NCI-H1417 (cell line): ENCODE measurements at places on chromosomes 16 and 17.

DNA sequence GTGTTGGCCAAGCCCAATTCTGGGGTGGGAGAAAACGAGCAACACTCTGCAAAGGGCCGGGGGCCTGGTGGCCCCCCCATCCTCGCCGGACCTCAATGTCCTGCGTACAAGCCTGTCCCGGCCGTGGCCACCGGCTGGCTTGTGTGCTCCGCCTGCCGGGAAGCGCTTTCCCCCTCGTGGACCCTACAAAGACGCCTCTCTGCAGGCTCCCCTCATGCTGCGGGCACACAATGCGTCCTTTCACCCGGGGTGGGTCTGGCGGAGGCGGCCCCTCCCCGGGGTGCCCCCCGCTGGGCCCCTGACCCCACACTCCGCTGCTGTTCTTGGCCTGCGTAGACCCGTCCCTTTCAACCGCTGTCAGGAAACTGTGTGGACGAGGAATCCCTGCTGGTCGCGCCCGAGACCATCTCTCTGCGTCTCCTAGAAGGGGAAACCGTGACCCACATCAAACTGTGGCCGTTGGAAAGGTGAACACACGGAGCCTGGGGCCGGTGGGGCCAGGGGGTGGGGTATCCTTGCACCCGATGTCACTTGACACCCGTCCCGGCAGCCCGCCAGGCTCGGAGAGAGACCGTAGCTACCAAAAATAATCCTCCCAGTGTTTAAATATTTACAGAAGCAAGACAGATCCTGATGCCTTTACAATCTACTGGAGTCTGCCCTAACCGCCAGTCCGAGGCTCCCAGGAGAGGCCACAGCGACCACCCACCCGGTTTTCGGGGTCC lies 43.6 kb downstream of the TBC1D16 start:
- DNase-seq, result peak; percentile 73

GRCh38 chr16:84751241-84751640 lies 51.4 kb downstream of the USP10 start:
- DNase-seq, result no peak

DNA sequence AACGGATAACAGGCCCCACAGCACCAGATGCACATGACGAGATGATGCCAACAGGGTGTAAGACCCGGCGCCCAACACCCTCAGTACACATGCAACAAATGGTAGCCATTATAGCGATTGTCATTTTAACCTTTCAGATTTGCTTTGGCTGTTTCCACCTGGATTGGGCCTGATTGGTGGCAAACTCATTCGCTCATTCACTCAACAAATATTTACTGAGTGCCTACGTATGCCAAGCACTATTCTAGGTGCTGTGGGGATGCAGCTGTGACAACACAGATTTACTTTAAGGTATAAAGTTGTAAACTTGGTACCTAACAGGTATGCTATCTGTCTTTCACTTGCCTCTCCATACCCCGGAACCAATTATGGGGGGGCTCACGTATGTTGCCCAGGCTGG lies 66.8 kb downstream of the SRCIN1 start:
- DNase-seq, result no peak

DNA sequence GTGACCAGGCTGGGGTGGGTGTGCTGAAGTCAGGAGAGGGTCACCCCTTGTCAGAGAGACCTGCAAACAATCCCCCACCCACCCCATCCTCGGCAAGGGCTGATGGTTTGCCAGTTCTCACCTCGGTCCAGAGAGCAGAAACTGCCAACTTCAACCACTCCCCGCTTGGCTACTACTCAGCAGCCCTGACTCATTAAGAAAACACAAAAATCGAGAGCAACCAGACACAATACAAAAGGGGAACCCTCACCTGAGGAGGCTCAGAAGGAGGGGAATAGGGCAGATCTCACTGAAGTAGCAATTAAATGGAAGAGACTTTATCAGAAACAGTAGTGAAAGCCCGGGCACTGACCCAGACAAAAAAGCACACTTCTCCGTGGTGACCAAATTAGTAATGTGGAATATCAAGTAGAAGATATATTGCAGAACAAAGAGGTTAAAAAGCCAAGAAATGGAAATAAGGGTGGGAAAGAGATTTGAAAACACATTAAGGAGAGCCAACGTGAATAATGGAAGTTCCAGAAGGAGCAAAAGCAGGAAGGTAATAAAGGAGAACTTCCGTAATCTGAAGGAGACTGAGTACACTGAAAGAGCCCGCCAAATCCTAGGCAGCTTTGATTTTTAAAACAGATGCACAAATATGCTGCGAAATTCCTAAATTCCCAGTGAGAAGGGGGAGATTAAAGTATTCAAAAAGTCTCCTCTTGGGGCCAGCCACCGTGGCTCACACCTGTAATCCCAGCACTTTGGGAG lies 23.6 kb downstream of the CENPV start:
- DNase-seq, result no peak

DNA sequence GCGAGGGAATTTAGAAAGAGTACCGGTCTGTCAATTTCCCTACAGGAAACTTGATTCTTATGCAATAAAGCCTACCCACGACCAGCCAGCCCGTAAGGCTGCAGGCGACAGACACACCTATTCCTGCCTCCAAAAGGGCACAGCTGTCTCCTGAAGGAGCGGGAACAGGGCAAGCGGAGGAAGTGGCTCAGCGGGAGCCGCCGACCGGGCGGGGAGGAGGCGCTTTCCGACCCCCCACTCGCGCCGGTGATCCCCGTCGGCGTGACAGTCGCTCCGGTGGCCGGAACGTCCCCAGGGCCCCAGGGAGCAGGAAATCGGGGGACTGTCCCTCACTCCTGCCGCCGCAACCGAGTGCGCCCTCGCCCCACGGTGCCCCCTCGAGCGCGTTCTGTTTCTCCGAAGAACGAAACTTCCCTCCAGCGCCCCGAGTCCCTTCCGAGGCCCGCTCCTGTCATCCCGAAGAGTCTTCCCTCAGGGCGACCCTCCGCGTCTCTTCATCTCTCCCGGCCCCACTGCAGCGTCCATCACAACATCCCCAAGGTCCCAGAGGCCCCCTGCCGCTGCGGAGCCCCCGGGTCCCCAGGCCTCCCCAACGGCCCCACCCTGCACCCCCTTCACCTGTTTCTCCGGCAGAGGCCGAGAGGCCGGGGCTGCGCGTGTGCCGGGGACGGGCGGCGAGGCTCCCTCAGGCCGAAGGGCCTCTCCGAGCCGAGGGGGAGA lies 421 bp downstream of the STAT3 start:
- peak; percentile 70 for DNase-seq

- no peak for DNase-seq
Observed at GRCh38 chr16:58419241-58419990, 27.1 kb downstream of the GINS3 start.

DNA sequence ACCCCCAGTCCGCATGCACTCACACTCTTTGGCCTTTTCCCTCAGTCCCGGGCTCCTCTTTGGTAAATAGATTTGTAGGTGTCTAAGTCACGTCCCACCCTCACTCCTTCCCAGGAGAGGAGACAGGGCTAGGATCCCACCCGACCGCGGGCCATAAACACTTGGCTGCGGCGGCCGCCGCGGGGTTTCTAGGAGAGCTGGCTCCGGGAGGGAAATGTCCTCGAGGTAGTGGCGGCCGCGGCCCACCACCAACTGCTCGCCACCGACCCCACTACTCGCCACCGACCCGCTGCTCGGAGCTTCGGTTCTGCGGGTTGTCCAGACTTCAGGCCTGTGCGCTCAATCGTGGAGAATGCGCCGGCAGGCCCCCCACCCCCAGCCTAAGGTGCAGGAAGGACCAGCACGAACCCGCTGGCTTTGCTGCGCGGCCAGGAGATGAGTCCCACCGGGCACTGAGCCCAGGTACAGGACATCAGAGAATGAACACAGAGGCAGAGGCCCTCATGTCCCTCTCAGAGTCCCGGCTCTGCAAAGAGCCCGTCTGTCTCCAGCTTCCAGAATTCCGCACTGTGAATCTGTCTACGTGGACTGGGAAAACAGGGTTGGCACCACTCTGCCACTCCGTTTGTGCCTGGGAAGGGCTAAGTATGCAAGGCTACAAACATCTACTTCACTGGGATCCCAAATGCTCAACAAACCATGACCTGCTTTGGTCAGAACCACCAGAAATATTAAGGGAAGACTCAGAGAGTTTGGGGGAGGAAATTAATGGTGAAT lies 2.5 kb downstream of the PRAC2 start:
- DNase-seq, result no peak

GRCh38 chr17:82216301-82217119 lies 3.9 kb upstream of the CCDC57 start:
- no peak for DNase-seq

- DNase-seq, result no peak
Observed at GRCh38 chr17:72562615-72563188, 441.9 kb downstream of the SOX9 start.

- no peak for DNase-seq
Observed at GRCh38 chr16:314795-315299, 31.9 kb downstream of the PDIA2 start.

- DNase-seq, result no peak
Observed at GRCh38 chr16:53090286-53090590, 35.4 kb downstream of the CHD9 start.

GRCh38 chr17:17216236-17216635 lies 10.1 kb upstream of the PLD6 start:
- DNase-seq, result no peak

- no peak for DNase-seq
Observed at GRCh38 chr17:77301694-77302266, 161.0 kb downstream of the SEC14L1 start.

- DNase-seq, result no peak
Observed at GRCh38 chr17:65527857-65528591, 33.4 kb downstream of the AXIN2 start.
